ENCODE measurements at places on chromosomes 7 and 10. TPM values are rescaled to one million over a fixed set of nuclear protein-coding genes. Genes with fewer than 3 reads are reported as not detected.

- H3K27ac ChIP-seq, result no peak overlapping the region
- H3K4me3 ChIP-seq, result no peak overlapping the region
- peaks cover 9% of the 10 kb centered on the region for H3K4me1 ChIP-seq
Measured at GRCh38 chr7:111168182-111168581, 77.3 kb downstream of the LRRN3 start.

GRCh38 chr7:18792871-18793595 lies 297.5 kb downstream of the HDAC9 start:
- H3K4me3 ChIP-seq, result no peak overlapping the region
- no peak overlapping the region for H3K27ac ChIP-seq
- no peak for DNase-seq
- H3K4me1 ChIP-seq, result no peaks in the 10 kb centered on the region
- H3K36me3 ChIP-seq, result peaks cover 4% of the 10 kb centered on the region

- peaks cover 21% of the 10 kb centered on the region for H3K4me1 ChIP-seq
- H3K4me3 ChIP-seq, result no peak overlapping the region
- no peak for DNase-seq
- H3K36me3 ChIP-seq, result peaks cover 2% of the 10 kb centered on the region
Measured at GRCh38 chr7:106289848-106290247, 5.1 kb upstream of the NAMPT start.

GRCh38 chr10:5293691-5294550 lies 70.8 kb upstream of the UCN3 start:
- peaks cover 50% of the 10 kb centered on the region for H3K4me1 ChIP-seq
- H3K27ac ChIP-seq, result peak overlapping the region; percentile 96
- peaks cover 10% of the 10 kb centered on the region for H3K36me3 ChIP-seq
- H3K27me3 ChIP-seq, result no peaks in the 10 kb centered on the region
- peak; percentile 86 for DNase-seq

DNA sequence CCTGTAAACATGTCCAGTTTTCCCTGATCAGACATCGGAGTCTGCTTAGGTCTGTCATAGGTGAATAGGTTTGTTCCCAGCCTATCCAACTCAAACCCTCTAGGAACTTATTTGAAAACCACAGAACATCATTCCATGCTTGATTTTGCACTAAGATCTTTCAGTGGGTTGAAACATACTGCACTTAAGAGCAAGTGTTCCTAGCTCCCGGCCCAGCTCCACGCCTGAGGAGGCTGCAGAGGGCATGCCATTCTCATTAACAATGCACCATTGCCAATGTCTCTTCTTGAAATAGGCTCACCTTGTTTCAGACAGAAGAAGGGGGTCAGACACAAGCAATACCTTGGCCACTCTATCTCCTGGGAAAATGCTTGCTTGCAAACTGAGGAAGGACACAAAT lies 78.0 kb upstream of the EGR2 start:
- H3K27me3 ChIP-seq, result no peaks in the 10 kb centered on the region
- no peak overlapping the region for H3K27ac ChIP-seq
- no peak for DNase-seq
- no peaks in the 10 kb centered on the region for H3K36me3 ChIP-seq
- no peak overlapping the region for H3K4me3 ChIP-seq

DNA sequence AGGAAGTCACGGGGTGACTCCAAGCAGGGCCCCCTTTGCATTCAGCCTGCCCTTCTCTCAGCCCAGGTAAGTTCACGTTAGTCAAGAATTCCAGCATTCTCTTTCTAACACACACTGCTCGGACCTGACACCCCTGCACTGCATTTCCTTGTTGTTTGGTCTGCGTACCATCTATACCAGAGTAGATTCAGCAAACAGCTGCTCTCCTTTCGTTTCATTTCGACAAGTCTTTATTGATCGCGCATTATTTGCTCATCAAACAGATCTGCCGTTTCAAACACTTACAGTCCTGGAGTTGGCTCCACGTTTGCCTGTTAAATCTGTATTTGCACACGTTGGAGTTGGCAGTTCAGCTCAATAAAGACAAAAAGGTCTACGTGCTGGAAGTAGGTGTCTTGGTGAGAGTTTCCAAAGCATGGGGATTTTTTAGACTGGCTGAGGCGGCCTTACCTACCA lies 495.1 kb downstream of the RPS24 start:
- no peak for DNase-seq
- no peaks in the 10 kb centered on the region for H3K4me1 ChIP-seq
- no peak overlapping the region for H3K27ac ChIP-seq
- peaks cover 67% of the 10 kb centered on the region for H3K27me3 ChIP-seq
- H3K4me3 ChIP-seq, result no peak overlapping the region

- H3K4me1 ChIP-seq, result peaks cover 8% of the 10 kb centered on the region
- no peaks in the 10 kb centered on the region for H3K36me3 ChIP-seq
- H3K27ac ChIP-seq, result no peak overlapping the region
- H3K4me3 ChIP-seq, result no peak overlapping the region
- DNase-seq, result no peak
Measured at GRCh38 chr10:61398366-61399129, 54.6 kb downstream of the TMEM26 start.

DNA sequence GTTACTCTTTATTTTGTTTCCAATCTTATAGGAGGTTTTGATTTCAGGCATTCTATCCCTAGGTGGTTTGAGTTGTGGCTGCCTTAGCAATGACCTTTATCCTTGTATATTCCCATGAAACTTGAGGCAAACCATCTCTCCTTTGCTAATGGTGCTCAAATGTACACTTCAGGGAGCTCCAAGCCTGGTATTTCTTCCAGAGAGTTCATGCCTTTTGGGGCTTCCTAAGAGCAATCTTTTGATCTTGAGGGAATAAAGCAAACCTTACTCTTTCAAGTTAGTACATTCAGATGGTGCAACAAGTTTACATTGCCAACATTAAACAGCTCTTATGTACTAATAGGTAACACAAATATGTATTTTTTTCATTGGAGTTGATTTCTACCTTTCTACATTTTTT lies 3.4 kb upstream of the GNAT3 start:
- H3K27ac ChIP-seq, result no peak overlapping the region
- H3K4me3 ChIP-seq, result no peak overlapping the region
- DNase-seq, result no peak
- no peaks in the 10 kb centered on the region for H3K36me3 ChIP-seq
- no peaks in the 10 kb centered on the region for H3K27me3 ChIP-seq

GRCh38 chr7:106179256-106179655 lies 67.1 kb upstream of the SYPL1 start:
- H3K27ac ChIP-seq, result no peak overlapping the region
- no peak for DNase-seq
- H3K4me3 ChIP-seq, result no peak overlapping the region
- no peaks in the 10 kb centered on the region for H3K36me3 ChIP-seq

DNA sequence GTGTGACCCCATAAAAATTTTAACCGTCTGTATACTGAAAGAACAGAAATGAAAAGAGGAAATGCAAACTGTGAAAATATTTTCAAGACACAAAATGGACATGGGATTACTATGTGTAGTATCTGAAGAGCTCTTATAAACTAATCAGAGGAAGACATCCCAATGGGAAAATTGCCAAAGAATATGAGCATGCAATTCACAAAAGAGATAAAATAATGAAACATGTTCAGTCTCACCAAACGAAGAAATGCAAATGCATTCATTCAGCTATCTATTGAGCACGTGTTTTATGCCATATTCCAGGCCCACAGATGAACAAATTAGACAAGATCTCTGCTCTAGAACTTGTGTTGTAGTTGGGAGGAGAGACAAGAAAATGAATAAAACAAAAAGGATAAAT lies 63.2 kb downstream of the NHLRC2 start:
- no peak overlapping the region for H3K27ac ChIP-seq
- peaks cover 6% of the 10 kb centered on the region for H3K4me1 ChIP-seq
- no peaks in the 10 kb centered on the region for H3K27me3 ChIP-seq
- no peak overlapping the region for H3K4me3 ChIP-seq
- no peak for DNase-seq
- H3K36me3 ChIP-seq, result peaks cover 28% of the 10 kb centered on the region

DNA sequence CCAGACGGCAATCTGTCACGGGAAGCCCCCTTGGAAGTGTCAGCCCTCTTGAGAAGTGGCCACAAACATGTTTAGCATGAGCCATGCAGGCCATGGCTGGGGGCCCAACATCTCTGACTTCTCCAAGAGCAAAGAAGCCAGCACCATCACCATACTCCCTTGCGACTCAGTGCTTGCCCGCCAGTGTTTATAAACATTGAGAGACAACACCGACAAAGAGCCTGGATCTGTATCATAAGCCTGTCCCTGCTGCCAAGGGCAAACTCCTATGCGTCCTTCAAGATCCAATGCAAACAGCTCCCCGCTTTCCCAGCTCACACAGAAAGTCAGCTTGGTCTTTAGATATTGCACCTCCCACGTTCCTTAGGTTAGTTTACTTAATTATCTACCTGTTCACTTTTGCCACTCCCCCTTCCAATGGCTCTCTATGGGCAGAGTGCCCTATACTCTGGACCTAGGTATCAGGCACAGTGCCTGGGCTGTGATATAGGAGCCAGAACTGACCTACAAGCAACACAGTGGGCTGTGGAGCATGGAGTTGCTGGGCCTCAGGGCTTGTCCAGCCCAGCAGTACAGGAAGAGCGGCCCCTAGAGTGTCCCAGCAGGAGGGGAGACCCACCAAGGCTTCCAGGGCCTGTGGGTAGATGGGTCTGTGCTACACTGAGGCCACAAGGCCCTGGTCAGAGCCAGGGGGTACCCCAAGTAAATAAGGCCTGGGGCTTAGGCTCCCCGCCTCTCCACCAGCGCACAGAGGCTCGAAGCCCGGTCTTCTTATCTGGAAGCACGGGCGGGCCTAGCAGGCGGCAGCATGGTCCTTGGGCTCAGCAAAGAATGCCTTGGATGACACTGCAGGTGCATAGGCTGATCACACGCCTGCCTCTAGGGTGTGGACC lies 37.7 kb downstream of the CAMK2B start:
- H3K4me3 ChIP-seq, result no peak overlapping the region
- H3K27ac ChIP-seq, result no peak overlapping the region
- no peaks in the 10 kb centered on the region for H3K36me3 ChIP-seq
- no peak for DNase-seq

DNA sequence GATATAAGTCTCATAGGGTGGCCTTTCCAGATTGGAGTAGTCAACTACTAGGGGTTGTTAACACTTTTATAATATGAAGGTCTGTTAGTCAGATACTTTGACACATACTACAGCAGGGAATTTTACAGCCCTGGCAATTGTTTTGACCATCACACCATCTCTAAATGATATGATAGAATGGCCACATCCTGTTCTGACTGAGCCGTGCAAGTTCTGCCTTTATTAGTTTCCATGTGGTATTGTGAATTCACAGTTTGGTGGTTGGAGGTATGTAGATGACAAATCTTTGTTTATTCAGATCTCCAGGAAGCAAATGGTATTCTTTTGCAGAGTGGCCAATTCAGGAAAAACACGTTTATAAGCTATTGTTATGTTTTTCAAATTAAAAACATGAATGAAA lies 83.0 kb downstream of the NRG3 start:
- H3K36me3 ChIP-seq, result peaks cover 6% of the 10 kb centered on the region
- no peaks in the 10 kb centered on the region for H3K4me1 ChIP-seq
- H3K27me3 ChIP-seq, result no peaks in the 10 kb centered on the region
- no peak overlapping the region for H3K4me3 ChIP-seq
- H3K27ac ChIP-seq, result no peak overlapping the region
- no peak for DNase-seq

DNA sequence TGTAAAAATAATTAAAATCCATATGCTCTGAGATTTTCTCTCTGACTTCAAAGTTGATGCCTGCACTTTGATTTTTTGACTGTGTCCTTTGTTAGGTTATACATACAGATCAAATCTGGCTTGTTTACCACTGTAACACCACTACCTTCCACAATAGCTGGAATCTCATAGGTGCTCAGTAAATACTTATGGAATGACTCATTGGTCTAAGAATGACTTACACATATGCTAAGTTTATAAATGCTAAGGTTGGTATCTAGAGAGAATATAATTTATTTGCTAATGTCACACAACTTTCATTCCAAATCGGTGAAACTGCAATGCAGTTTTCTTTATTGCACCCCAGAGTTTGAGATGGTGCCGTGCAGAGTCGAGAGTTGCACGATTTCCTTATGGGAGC lies 578.5 kb downstream of the SH2D4B start:
- H3K27ac ChIP-seq, result no peak overlapping the region
- peaks cover 63% of the 10 kb centered on the region for H3K27me3 ChIP-seq
- DNase-seq, result peak; percentile 19
- no peak overlapping the region for H3K4me3 ChIP-seq
- peaks cover 5% of the 10 kb centered on the region for H3K4me1 ChIP-seq
- H3K36me3 ChIP-seq, result no peaks in the 10 kb centered on the region

DNA sequence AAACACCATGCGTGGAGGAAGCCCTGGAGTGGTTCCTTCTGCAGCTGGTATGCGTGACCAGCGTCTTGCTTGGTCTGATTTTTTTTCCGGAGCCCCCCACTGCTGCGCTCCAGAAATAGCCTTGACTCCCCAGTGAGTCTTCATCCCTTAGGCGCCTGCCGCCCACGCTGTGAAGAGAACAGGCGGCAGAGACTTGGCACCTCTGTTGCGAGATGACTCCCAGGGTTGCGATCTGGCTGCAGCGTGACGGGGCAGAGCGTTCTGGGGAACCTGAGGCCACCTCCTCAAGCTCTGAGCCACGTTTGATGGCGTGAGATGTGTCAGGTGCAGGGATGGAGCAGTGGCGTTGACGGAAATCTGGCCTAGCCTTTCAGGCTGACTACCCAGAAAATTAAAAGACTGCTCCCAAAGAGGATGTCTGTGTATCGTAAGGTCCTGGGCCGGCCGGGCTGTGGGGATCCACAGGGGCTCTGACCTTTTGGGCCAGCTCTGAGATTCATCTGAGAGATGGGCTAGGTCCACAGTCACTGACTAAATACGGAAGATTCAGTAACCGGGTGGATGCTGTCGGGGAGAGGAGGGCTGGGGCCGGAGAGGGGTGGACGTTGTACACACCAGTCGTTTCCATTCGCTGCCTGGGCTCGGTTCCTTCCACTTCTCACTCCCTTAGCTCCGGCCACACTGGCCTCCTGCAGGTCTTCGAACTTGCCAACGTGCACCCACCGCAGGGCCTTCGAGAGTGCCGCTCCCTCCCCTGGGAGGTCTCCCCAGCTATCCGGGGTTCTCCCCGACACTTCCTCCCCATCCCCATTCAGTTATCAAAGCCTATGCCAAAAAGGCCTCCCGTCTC lies 33.8 kb downstream of the PFKFB3 start:
- no peak overlapping the region for H3K27ac ChIP-seq
- H3K36me3 ChIP-seq, result peaks cover 21% of the 10 kb centered on the region
- DNase-seq, result no peak

GRCh38 chr7:117530390-117530789 lies 50.6 kb downstream of the CFTR start:
- no peak overlapping the region for H3K27ac ChIP-seq
- H3K27me3 ChIP-seq, result peaks cover 14% of the 10 kb centered on the region
- no peaks in the 10 kb centered on the region for H3K36me3 ChIP-seq
- H3K4me3 ChIP-seq, result no peak overlapping the region

Gene AKR1C8
- total RNA-seq, result not detected

Gene NUTM2B
- 0.88 TPM for total RNA-seq

Gene INHBA
- 14.3 TPM for total RNA-seq

Gene NUTM2D
- total RNA-seq, result 2.3 TPM

Gene NDUFB2
- 166 TPM for total RNA-seq

Gene SRRM3
- 0.70 TPM for total RNA-seq

Gene PLEKHS1
- not detected for total RNA-seq

Gene MRPL43
- total RNA-seq, result 64.8 TPM

Measured in MCF 10A (cell line).